Stimulated activated CD8-positive, alpha-beta memory T cell treated with anti-CD3 and anti-CD28 coated beads, Interleukin-7, amount 100 ng/mL, for 1 hour (primary cell): ENCODE measurements at places on chromosomes 2 and 18.

DNA sequence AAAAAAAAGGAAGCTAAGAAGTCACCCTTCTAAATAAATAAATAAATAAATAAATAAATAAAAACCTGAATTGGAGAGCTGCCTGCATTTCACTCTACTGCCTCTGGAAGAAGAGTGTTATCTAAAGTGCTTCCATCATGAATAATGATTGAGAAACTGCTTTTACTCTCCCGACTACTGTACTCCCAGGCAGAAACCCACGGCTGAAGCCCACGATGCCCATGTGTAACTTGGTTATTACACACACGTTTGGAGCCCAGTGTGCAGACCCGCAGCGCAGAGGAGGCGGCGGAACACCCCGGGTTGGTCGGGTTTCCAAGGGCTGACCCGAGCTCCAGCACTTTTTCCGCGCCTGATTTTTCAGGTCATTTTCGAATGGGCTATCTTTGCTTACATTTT is 697 bp upstream of the SPATS2L start:
- no peak for DNase-seq

DNA sequence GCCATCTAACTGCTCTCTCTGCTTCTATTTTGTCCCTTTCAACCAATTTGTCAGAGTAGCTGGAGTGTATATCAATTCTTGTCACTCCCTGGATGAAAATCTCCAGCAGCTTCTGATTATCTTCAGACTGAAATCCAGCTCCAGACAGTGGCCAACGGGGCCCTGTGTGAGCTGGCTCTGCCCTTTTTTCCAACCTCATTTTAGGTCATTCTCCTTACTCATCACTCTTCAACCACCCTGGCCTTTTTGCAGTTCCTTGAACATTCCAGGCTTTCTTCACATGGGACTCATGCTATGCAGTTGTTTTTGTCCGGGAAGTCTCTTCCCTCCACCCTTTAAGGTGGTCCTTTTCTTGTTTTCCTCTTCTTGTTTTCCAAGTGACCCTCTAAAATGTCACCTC is 15.4 kb upstream of the FAP start:
- DNase-seq = no peak

DNA sequence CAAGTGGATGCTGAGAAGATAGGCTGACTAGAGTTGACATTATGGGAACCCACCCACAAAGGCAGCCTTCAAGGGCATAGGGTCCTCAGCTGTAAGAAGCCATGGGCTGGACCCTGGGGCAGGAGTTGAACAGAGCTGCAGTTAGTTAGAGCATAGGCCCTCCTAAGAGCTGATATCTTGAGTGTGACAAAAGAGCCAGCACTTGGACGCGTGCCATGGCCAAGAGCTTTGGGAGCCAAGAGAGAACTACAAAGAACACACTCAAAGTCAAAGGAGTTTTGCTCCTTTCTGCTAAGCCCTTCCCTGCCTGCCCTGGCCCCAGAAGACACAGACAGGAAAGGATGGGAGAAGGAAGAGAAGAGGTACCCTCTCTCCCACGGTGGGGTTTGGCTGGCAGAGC is 29.9 kb upstream of the AGAP1 start:
- DNase-seq = no peak

DNA sequence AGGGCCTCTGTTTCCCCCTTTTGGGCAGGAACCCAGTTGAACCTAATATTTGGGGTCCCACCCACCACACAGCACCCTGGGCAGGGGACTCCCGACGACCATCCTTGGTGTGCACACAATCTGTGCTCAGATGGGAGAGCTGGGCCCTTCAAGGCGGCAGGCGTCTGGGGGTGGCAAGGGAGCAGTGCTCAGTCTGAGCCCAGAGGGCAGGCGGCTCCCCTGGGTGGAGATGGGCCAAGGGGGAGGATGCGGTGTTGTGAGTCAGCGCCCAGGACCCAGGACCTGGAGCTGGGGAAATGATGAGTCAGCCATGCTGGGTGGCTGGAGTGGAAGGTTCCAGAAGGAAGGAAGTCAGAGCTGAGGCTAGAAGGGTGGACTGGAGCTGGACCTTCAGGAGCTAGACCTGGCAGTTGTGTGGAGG is 3.8 kb downstream of the PROM2 start:
- DNase-seq = no peak

- DNase-seq = no peak
Observed at GRCh38 chr2:236405357-236405756, 141.2 kb upstream of the ASB18 start.

GRCh38 chr2:226132323-226133215 is 667.1 kb downstream of the IRS1 start:
- no peak for DNase-seq

DNA sequence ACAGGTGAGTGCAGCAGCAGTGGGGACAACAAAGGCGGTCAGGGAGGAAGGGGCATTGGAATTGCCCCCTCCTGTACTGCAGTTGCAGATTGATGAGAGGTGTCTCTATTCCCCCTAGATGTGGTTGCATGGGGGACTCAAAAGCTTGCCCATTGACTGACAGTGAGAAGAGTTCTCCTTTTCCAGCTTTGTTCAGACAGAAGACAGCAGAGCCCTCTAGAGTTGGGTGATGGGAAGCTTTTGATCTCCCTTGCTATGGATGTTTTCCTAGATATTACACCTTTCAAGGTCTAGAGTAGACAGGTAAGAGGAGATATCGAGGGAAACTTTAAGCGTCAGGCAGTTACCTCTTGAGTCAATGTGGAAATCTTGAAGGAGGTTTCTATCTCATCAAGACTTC is 2.9 kb downstream of the PROKR1 start:
- no peak for DNase-seq

DNA sequence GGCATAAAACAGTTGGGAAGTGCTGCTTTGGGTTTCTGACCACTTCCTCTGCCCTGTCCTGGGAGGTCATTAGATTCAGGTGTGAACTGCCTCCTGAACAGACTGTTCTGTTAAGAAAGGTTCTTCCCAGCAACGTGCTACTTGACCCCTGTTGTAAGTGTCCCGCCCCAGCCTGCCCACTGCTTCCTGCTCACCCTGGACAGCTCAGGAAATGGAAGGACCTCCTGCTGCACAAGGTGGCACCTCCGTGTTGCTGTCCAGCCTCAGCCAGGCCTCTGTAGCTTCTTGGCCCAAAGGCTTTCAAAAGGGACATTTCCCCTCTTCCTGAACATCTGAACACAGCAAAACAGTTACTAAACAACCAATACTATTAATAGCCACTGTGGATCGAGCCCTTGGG is 5.3 kb downstream of the TOGARAM2 start:
- no peak for DNase-seq

GRCh38 chr2:165697748-165698443 is 96.2 kb downstream of the GALNT3 start:
- no peak for DNase-seq

DNA sequence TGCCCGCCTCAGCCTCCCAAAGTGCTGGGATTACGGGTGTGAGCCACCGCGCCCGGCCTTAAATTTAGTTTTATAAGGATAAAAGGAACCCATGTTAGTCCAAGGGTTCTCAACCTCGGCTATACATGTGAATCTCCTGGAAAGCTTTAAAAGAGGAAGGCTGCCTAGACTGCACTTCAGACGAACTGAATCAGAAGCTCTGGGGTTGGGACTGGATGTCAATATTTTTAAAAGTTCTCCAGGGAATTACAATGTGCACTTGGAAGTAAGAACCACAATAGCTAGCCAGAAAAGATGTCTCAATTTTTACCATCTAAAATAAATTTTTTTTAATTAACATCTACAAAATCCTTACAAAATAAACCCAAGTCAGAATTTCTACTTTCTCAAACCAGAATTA is 10.1 kb downstream of the LMAN2L start:
- DNase-seq = no peak

DNA sequence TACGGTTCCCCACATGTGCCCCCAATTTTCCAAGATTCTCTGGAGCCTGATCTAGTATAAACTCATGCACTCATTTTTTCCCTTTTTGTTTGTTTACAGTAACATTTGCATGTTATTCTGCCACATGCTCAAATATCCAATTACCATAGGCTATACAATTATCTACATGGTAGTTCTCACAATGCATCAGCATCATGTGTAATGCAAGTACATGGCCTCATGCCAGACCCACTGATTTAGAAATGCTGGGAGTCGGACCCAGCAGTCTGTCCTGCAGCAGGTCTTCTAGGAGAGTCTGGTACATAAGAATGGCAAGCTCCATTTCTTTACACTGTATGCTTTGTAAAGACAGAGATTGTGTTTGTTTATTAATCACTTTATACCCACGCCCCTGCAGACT is 107.7 kb downstream of the CBLN2 start:
- no peak for DNase-seq

GRCh38 chr18:26039203-26039602 is 51.2 kb downstream of the SS18 start:
- no peak for DNase-seq

DNA sequence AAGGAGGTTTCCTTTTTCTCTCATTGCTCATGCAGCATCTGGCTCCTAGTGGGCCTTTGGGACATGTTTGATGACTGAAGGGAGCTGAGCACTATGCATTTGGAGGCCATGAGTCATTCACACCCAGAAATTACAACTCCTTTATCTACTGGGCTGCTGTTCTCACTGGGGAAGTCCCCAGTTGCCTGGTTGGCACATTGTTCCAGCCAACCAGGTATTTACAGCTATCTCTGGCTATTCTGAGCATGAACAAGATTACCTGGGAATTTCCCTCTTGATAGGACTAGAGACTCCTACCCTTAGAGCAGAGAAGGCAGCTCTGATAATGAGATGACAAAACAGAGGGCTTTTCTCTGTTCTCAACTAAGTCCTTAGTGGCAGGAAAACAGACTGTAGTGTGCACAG is 206.5 kb downstream of the SETBP1 start:
- no peak for DNase-seq

GRCh38 chr18:54327818-54328217 is 29.8 kb downstream of the STARD6 start:
- DNase-seq = no peak

- DNase-seq = no peak
Observed at GRCh38 chr2:107008843-107009242, 122.9 kb upstream of the ST6GAL2 start.

DNA sequence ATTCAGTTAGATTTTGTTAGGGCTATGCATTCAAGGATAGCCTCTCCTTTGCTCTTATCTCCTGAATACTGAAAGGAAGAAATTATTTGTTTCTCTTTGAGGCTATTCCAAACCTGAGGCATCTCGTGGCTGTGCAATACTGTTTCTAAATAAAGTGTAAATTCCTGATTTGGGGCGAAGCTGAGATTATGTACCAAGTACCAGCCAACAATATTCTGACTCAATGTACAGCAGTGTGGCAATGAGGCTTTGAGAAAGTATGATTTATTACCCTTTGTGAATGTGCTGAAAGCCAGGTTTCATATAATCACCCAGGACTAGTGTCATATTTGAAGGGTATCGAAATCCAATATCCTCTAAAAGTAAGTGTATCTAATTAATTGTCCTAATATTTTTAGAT is 113.5 kb downstream of the MEIS1 start:
- DNase-seq = no peak

- DNase-seq = no peak
Observed at GRCh38 chr18:74468547-74469061, 11.5 kb upstream of the DIPK1C start.

DNA sequence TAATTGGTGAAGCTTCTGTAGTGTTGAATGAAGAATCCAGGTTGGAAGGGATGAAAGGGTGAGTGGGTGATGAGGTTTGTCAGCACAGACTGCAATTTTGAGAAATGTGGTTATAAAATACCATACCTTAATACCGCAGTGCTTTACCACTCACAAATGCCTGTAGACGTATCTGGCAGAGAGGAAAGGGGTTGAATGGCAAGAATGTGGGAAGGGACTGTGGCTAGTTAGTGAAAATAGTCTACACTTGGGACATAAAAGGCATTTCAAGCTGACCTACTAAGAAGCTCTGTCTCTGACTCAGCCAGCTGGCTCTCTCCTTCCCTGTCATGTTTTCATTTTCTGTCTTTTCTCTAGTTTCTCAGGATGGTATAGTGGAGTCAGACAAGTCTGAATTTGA is 25.1 kb downstream of the CDK15 start:
- no peak for DNase-seq

GRCh38 chr2:235637896-235638295 is 144.1 kb downstream of the AGAP1 start:
- no peak for DNase-seq

DNA sequence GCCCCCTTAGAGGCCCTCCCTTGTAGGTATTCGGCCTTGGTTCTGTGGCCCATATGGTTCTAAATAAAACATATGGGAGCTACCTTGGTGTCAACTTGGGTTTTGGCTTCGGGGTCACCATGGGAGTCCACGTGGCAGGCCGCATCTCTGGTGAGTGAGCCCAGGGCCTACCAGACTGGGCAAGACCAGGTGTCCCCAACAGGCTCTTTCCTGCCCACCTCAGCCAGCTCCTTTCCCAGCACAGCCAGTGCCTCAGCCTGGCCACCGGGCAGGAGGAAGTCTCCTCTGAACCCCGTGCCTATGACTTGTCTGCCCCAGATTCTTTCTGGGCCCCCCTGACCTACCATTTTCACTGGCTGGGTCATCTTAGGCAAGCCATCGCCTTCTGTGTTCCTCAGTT is 268.8 kb upstream of the TEKT4 start:
- DNase-seq = no peak

- DNase-seq = no peak
Observed at GRCh38 chr2:215887303-215887702, 126.0 kb downstream of the MREG start.

DNA sequence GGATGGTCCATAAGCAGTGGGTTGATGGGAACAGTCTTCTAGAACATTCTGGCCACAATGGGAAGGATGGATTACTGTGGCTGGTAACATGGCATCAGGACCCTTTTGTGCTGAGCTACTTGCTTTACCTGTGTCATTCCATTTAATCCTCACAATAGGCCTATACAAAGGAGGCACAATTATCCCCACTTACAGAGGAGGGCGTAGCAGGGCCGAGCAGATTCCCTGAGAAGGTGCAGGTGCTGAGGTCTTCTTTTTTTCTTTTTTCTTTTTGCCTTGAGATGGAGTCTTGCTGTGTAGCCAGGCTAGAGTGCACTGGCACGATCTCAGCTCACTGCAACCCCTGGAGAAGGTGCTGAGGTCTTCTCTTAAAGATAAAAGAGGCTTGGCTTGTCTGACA is 6.7 kb upstream of the LRRC30 start:
- no peak for DNase-seq

DNA sequence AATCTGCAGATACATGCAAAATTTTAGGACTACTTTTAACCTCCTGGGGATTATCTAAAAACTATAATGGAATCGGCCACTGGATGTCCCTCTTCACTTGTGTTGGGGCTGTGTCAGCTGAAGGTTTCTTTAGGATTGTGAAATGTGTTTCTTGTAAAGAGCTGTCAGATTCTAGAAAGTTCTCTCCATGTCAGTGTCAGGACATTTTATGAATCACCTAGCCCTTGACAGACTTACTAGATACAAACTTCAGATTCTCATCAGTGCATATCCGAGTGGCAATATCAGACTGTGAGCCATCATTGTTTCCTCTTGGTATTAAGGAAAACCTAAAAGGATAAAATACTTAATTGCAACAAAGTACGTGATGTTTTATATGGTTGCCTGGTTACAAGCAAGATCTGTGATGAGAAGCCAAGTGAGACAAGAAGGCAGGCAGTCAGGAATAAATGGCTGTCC is 107.3 kb downstream of the CPS1 start:
- DNase-seq = no peak

- no peak for DNase-seq
Observed at GRCh38 chr2:72956936-72957335, 39.6 kb downstream of the EMX1 start.

- no peak for DNase-seq
Observed at GRCh38 chr2:10399358-10399757, 48.8 kb downstream of the ODC1 start.

GRCh38 chr2:126902859-126903258 is 4.2 kb downstream of the TEX51 start:
- DNase-seq = no peak

- no peak for DNase-seq
Observed at GRCh38 chr2:134401789-134402188, 147.9 kb downstream of the MGAT5 start.

- no peak for DNase-seq
Observed at GRCh38 chr2:222038067-222038802, 260.6 kb downstream of the PAX3 start.
